ENCODE measurements at places on chromosomes 3 and 15.

- DNase-seq, result no peak
Measured at GRCh38 chr15:87263871-87264270, 992.7 kb downstream of the NTRK3 start.

GRCh38 chr3:190385731-190386688 is 2.0 kb upstream of the CLDN16 start:
- no peak for DNase-seq

GRCh38 chr3:67232642-67233041 is 234.5 kb downstream of the KBTBD8 start:
- DNase-seq, result no peak

- DNase-seq, result no peak
Measured at GRCh38 chr3:149197669-149198068, 24.0 kb downstream of the CP start.

DNA sequence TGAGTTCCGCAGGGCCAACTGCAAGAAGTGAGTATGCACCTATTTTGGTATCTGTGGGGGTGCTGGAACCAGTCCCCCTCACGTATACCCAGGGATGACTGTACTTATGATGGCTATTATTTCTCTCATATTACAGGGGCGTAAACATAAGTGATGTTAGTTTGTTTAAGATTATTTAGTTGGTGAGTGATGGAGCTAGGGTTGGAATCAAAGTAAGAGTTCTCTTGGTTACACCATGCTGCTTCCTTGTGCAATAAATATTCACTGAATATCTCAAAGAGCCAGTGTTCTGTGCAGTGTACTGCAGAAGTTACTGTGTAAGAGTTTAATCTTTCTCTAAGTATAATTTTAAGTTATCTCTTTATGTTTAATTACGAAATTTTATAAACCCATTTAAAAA is 12.8 kb upstream of the UTS2B start:
- DNase-seq, result no peak

DNA sequence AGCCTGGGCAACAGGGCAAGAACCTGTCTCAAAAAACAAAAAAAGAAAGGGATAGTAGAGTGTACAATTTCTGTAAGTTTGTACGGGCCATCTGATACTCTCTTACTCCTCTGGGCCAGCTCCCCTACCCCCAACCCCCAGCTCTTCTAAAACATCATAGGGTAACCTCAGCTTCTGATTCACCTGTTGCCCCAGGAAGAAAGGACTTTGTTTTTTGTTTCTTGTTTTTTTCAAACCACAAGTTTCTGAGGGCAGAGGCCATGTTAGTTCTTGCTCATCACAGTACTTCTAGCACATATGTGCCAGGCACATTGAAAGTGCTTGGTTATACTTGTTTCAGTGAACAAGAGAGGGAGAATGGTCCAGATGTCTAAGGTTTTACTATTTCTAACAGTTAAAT is 20.2 kb downstream of the ATOSA start:
- no peak for DNase-seq

DNA sequence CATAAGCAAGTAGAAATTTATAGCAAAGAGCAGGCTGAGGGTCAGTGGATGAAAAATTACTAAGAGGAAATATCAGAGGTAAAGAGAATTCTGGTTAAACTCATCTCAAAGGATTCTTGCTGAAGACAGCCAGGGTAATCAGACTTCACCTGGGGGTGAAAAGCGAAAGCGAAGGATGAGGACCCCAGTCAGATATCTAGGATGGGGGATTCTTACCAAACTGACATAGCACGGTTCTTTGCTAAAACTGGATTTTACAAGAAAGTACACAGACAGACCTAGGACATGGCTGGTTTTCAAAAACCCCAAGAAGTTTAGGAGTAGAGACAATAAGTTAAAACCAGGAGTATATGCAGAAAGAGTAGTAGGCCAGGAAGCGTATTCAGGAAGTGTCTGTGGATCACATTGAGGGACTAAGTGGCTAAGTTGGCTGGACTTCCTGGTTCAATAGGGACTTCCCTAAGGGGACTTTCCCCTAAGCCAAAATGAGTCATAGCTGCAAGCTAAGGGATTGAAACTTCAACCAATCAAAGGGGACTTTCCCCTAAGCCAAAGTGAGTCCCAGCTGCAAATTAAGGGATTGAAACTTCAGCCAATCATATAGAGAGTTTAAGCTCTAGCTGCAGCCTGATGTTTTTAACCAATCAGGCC is 2.4 kb upstream of the CFAP91 start:
- no peak for DNase-seq

GRCh38 chr3:186187401-186188275 is 78.7 kb upstream of the ETV5 start:
- no peak for DNase-seq

DNA sequence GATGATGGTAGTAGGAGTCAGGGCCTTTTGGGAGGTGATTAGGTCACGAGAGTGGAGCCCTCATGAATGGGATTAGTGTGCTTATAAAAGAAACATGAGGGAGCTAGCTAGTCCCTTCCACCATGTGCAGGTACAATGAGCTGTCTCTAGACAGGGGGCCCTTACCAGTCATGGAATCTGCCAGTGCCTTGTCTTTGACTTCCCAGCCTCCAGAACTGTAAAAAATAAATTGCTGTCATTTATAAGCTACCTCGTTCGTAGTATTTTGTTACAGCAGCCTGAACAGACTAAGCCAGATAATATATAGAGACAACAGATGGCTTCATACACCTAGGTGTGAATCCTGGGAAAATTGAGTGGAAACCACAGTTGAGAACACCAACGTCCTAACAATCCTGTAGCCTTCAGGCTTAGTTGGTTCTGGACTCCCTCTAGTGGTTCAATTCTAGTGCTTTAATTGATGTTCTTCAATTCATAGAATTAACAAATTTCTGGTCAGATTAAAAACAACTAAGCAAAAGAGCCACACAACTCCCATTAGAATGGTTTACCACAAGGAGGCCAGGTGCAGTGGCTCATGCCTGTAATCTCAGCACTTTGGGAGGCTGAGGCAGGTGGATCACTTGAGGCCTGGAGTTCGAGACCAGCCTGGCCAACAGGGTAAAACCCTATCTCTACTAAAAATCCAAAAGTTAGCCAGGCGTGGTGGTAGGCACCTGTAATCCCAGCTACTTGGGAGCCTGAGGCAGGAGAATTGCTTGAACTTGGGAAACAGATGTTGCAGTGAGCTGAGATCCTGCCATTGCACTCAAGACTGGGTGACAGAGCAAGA is 21.3 kb upstream of the GATM start:
- DNase-seq, result no peak

GRCh38 chr15:83762367-83762766 is 108.4 kb downstream of the ADAMTSL3 start:
- DNase-seq, result no peak
